A549 treated with AZD2906 at 1 μM for 4 hours (cell line): ENCODE measurements at places on chromosomes 4 and X. TPM values are rescaled to one million over a fixed set of nuclear protein-coding genes. Genes with fewer than 3 reads are reported as not detected.

EDA2R gene
- 10.3 to 11.9 TPM (median 11.5 TPM) in 5 replicates for total RNA-seq

METTL14 gene
- total RNA-seq = 12.8 to 18.2 TPM (median 15.1 TPM) in 5 replicates

TNIP3 gene
- 0.11 to 0.74 TPM (median 0.19 TPM) in 5 replicates for total RNA-seq

DUX4 gene
- total RNA-seq = not detected in 5 replicates

DRD5 gene
- not detected in 5 replicates for total RNA-seq

JAKMIP1 gene
- total RNA-seq = 0.02 to 0.06 TPM in 2 of 5 replicates, not detected in the others

RNF128 gene
- 0.03 to 0.08 TPM (median 0.06 TPM) in 5 replicates for total RNA-seq

IL1RAPL1 gene
- total RNA-seq = not detected in 5 replicates

MTTP gene
- total RNA-seq = 0.06 TPM in 1 of 5 replicates, not detected in the others
